ENCODE measurements at places on chromosomes 12 and 14.

GRCh38 chr12:119989731-119990381, 820 bp downstream of the BICDL1 start:
- peak; percentile 19 for DNase-seq

DNA sequence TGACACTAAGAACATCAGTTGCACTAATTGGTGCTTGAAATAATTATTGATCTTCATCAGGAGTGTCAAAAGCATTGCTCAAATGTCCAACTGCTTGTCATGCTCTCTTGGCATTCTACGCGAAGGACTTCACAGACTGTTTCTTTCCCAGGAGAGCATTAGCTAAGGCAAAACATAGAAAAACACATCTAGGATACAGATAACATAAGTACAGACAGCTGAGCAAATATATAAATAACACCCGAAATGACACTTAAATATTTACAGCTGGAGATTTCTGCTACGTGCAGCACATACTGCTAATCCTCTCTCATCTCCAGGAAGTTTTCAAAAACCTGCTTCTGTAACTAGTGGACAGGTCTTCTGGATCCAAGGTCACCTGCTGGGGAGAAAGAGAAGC, 120.0 kb upstream of the PRMT8 start:
- DNase-seq = peak; percentile 78

DNA sequence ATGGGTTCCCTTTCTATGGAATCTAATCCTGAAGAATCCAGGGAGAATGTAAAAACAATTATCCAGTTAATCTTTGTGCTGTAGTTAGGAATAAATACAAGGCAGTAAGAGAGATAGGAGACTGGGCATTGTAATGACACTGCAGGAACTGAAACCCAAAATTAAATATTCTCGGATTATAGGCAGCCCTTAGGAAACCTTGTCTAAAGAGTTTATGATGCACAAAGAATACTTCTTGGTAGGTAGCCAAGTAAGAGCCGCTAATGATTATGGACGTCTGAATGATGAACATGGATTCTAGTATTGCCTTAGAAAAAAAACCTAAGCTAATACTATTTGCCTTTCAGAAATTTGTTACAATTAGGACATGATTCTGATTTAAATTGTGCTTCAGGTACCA, 165.4 kb upstream of the LRIG3 start:
- DNase-seq = no peak

DNA sequence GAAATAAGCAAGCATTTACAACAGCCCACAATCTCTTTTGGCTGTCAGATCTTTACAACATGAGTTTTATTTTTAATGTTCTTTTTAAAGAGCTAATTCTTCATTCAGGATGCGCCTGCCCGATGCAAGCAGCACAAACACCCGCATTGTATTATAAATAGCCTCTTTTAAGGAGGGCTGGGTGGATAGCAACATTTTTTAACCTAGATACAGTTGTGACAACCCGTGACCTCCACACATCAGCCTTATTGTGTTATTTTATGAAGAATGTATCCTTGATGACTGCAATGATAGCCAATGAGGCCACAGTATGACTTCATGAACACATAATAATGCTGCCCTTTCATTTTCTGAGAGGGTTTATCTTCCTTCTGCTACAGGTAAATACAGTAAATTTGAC, 173.7 kb downstream of the FOXN3 start:
- DNase-seq = no peak

DNA sequence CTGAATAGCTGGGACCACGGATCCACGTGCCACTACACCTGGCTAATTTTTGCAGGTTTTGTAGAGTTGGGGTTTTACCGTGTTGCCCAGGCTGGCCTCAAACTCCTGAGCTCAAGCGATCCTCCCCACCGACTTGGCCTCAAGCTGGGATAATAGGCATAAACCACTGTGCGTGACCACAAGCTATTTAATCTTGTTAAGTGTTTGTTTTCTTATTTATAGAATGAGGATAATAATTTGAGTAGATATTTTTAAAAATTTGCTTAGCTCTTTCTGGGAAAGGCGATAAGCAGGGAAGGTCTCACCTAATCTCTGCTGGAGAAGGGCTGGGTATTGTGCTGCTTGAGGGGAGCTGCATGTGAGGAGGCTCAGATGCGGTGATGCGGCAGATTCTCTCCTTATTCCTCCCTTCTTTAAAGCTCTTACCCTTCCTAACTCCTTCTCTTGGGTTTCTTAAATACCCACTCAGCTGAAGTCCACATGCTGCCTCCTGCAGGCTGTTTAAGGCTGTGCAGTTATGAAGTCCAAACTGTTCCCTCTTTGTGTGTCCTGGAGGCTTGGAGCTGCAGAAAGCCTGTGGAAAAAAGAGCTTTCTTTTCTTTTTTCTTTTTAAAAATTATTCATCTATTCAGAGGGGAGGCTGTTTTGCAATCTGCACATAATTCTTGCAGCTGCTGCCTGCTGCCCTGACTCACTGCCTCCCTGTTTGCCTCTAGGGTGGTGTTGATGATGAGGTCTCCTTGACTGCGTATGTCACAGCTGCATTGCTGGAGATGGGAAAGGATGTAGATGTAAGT, 37.9 kb downstream of the A2ML1 start:
- peak; percentile 36 for DNase-seq

DNA sequence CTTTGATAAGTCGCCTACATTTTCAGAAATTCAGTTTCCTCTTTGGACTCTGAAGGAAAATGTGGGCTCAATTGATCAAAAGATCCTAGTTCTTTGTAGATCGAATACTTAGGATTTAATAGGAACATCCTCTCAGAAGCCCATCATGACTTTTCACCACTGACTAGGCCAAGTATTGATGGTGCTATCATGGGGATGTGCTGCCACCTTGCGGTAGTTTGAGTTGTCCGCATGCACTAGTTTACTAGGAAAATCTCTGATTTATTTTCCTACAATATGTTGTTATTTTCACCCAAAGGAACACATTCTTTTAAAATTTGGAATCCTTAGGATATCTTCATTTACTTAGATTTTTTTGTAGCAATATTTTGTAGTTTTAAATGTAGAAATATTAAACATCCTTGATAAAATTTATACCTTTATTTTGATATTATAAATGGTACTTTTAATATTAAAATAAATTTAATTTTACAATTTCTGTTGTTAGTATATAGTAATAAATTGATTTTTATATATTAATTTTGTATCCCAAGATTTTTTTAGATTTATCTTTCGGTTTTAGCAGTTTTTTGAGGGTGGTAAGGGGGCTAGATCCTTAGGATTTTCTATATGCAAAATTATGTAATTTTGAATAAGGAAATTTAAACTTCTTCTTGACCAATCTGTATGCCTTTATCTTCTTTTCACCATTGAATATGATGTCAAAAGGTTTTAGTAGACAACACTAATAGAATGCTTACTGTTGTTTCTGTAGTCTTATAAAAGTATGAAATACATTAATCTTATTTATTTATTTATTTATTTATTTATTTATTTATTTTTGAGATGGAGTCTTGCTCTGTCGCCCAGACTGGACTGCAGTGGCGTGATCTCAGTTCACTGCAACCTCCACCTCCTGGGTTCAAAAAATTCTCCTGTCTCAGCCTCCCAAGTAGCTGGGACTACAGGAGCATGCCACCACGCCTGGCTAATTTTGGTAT, 52.9 kb upstream of the OR9K2 start:
- peak; percentile 34 for DNase-seq

- no peak for DNase-seq
Observed at GRCh38 chr12:122336015-122336946, 70.0 kb upstream of the VPS33A start.

GRCh38 chr14:99146616-99147365, 125.2 kb downstream of the BCL11B start:
- DNase-seq = no peak

- no peak for DNase-seq
Observed at GRCh38 chr12:88958946-88959345, 378.7 kb upstream of the KITLG start.

GRCh38 chr12:14982991-14983390, 10.1 kb downstream of the PDE6H start:
- no peak for DNase-seq

- DNase-seq = peak; percentile 99
Observed at GRCh38 chr12:54891717-54892478, 37.6 kb downstream of the MUCL1 start.

DNA sequence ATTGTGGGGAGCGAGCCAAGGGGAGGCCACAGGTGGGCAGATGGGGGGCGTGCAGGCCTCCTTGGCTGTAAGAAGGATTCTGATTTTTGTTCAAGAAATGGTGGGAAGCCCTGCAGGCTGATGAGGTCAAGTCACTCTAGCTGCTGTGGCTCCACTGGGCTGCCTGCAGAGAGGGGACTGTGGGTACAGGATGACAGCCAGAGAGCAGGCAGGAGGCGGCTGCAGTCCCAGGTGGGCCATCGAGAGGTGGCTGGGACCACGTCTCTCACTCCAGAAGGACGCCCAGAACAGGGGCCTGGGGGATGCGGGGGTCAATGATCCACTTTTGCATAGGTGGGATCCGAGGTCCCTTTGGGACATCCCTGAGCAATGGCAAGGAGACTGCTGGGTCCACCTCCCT, 9.1 kb downstream of the NCOR2 start:
- no peak for DNase-seq
